Activated CD4-positive, alpha-beta T cell treated with anti-CD3 and anti-CD28 coated beads for 1 hour (primary cell): ENCODE measurements at places on chromosomes 4 and X.

- DNase-seq, result no peak
Observed at GRCh38 chr4:181289198-181289597, 954.0 kb upstream of the TENM3 start.

DNA sequence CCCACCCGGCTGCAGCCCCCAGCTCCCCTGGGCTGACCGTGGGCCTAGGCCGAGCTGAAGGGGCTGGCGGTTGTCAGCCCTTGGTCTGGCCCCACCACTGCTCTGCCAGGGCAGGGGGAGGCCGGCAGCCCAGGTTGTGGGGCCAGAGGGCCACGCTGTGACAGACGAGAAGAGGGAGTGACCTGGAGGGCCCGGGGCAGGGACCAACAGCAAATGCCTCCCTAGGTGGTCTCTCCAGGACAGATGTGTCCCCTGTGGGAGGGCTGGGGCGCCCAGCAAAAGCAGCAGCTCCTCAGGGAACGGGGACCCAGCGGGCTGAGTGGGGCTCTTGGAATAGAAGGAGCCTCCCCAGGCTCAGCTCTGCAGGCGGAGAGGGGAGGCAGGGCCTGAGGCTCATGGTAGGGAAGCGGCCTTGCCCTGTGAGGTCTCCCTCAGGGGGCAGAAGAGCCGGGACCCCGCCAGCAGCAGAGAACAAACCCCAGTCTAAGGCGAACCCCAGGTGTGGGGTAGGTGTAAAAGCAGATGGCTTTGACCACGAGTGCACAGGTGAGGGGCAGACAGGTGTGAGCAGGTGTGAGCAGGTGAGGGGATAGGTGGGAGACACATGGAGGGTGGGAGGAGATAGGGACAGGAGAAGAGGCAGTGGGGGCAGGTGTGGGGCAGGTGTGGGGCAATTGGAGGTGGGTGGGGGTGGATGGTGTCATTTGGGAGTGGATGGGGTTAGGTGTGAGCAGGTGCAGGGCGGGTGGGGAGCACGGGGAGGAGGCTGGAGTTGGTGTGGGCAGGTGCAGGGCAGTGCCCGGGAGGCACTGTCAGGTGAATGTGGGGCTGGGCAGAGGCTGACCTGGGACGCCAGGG lies 34.1 kb upstream of the SPON2 start:
- DNase-seq, result no peak

- no peak for DNase-seq
Observed at GRCh38 chrX:24131476-24131875, 18.1 kb upstream of the ZFX start.

DNA sequence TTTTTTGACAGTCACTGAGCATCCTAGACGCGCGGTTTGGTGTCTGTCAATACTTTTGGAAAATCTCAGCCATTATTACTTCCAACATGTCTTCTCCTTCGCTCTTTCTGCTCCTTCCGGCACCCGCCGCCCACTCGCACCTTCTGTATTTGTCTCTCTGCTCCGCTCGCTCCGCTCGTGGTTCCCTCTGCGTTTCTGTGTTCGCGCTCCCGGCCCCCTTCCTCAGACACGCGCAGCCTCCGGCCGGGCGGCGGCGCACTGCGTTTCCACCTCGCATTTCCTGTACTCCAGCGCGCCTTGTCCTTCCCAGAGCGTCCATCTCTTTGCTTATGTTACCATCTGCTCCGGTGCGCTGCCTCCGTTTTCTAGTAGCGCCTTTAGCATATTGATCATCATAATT lies 21.1 kb downstream of the PDE6B start:
- no peak for DNase-seq

DNA sequence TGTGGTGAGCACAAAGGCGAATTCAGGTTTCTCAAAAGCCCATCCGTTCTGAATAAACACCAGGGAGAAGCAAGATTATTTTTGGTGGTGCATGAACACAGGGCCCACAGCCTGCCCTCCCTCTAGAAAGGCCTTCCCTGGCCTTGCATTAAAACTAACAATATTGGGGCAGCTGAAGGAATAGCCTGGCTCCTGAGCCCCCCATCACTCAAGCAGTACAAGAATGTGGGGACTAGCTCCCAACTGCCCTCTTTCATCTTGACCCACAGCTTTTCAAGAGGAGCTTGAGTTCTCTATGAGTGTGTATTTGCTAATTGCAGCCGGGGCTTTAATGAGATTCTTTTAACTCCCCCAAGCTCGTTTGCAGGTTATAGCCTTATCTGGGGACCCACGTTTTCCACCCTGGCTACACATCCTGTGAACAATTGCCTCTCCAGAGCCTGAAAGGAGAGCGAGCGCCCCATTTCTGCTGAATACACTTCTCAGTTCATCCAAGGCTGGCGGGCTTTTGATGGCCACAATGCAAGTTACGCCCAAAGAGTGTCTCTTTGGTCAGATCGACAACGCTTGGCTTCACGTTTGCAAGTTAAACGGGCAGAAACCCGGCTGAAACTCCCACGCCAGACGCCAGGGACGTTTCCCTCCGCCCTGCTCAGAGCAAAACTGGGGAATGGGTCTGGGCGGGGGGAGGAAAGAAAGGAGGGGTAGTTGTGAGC lies 4.7 kb upstream of the GSX2 start:
- DNase-seq, result no peak

GRCh38 chrX:8773117-8773516 lies 28.1 kb downstream of the FAM9A start:
- DNase-seq, result no peak

- DNase-seq, result no peak
Observed at GRCh38 chr4:5638976-5639375, 69.4 kb downstream of the EVC2 start.

DNA sequence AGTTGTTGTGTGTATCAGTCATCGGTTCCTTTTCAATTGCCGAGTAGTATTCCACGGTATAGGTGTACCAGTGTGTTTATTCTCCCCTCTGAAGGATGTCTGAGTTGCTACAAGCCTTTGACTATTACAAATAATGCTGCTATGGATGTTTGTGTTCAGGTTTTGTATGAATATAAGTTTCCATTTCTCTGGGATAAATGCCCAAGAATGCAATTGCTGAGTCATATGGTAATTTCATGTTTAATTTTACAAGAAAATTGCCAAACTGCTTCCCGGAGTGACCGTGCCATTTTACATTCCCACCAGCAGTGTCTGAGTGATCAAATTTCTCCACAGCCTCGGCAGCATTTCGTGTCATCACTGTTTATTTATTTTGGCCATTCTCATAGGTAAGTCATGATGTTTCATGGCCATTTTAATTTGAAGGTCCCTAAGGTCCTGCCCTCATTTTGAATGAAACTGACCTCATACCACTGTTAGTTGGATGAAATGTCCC lies 73.9 kb downstream of the IRF2 start:
- no peak for DNase-seq
